ENCODE measurements at places on chromosomes 2 and 18.

DNA sequence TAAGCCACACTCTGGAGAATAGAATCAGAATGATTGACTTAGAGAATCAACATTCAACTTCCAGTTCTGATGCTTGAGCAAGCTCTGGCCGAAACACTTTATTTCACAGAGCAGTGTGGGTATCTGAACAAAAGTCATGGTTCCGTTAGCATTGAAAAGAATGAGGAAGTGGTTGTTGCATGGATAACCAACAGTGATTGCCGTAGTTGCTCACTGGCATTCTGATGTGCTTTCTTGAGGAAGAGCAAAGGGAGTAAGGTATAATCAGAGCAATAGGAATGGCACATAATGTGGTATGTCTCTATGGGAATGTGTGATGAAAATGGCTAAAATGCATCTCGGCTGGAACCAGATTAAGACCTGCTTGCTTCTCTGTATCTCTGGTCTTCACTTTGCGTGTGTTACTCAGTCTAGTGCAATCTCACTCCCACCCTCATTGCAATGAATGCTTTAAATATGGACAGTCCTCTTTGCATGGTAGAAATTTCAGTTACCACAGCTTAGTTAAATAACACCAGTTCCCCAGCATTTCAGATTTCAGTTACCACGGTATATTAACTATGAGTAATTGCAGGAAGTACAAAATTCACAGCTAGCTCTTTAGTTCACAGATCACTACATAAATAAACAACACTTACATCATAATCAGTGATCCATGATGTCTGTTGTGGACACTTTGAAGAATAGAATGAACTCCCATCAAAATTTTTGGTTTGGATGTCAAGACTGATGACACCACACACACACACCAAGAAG, 7.8 kb upstream of the RAB12 start:
- no peak for DNase-seq

GRCh38 chr2:197239434-197239833, 71.1 kb downstream of the ANKRD44 start:
- no peak for DNase-seq

GRCh38 chr2:122077771-122078170, 322.3 kb downstream of the TSN start:
- no peak for DNase-seq

DNA sequence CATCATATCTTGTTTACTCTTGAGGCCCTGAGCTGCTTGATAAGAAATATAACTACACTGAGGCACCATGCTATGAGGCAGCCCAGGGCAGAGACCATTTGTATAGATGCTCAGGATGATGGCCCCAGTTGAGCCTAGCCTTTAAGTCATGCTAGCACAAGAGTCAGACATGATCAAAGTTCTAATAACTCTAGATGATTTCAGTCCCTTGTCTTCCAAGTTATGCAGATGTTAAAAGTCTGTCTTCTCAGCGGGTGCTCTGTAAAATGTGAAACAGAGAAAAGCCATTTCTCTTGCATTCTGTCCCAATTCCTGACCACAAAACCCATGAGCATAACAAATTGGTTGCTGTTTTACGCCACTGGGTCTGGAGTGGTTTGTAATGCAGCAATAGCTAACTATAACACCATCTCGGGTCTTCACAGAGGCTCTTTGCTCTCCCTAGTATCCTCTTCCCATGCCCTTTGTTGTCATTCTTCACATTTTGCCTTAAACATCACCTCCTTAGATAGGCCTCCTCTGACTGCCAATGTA, 49.6 kb downstream of the NXPH2 start:
- DNase-seq: no peak

DNA sequence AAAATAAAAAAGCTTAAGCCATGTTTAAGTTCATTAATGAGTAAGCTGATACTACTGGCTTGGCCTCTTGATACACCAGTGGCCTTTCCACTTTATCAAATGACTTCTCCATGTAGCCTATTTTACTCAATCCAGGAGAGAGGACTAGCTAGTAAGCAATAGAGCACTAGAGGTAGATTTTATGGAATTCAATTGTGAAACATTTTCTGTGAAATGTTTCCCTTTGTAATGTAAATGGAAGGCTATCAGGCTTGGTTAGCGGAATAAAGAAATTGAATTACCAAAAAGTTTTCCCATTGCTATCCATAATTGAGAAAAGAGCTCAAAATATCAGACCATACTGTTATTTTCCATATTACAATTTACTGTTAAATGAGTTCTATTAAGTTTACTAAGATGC, 515.4 kb upstream of the CDH2 start:
- no peak for DNase-seq

DNA sequence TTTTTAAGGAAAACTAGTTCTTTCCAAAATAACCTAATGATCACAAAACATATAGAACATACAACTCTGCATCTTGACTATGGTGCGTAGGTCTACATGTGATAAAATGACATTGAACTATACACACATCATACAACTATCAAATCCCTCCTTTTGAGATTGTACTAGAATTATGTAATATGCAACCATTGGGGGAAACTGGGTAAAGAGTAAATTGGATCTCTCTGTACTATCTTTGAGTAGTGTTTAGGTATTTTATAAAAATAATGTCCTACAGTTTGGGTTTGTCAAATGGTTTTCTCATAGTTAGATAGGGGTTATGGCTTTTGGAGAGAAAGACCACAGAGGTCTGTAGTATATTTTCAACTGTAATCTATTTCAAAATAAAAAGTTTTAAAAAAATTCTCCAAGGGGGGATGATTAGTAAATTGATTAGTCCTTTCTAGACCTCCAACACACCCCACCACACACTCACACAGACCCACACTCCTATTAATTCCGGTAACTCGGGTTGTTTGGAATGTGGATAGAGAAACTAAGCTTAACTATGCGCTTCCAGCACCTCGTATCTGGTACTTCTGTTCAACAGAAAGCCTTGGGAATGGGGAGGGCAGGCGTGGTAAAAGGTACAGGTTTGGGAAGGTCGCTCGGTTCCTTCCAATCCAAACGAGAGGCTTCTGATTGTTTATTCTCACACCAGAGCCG, 695 bp upstream of the BIRC6 start:
- no peak for DNase-seq

DNA sequence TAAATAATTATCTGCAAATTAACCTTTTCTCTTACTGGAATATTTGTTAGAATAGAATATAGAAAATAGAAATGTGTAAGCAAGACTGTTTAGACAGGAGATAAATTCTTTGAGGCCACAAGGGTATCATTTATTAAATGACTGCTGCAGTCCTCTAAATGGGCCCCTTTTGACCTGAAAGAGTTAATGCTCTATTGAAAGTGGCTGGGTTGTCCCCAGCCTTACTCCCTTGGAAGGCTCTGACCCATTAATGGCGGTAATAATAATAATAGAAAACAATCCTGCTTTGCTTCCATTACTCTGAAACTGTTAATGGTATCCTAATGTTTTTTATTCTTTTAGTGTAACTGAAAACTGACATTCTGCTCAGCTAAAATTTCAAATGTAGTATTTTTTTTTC, 398.0 kb upstream of the NRP2 start:
- no peak for DNase-seq

DNA sequence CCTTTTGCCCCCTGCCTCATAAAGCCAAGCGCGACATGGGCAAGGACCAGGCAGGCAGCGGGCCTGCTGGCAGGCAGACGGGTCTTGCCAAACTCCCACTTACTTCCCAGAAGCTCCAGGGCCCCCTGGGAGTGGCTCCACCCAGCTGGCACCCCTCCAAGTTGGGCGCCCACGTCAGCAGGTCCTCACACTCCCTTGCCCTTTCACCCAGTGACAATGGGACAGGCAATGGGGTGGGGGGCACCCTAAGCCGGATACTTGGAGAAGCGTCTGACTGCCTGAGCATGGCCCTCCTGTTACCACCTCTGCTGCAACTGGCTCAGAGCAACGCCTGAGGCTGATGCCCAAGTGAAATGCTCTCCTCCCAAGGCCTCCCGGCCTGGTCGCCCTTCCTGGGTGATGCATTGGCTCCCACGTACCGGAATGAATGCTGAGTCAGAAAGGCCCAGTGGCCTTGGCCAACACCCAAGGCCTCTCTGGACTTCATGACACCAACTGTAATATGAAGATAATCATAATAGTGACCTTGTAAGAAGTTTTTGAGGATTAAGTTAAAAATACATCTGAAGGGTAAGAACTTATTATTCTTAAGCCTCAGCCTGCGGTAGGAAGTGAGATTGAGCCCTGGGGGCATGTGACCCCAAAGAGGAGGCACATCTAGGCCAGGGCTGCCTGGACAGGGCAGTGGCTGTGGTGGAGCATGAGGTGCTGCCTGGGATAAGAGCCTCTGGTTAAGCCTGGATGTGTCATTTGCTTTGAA, 31.6 kb downstream of the KCNK3 start:
- no peak for DNase-seq

GRCh38 chr2:192657362-192657761, 462.6 kb upstream of the TMEFF2 start:
- DNase-seq: no peak

DNA sequence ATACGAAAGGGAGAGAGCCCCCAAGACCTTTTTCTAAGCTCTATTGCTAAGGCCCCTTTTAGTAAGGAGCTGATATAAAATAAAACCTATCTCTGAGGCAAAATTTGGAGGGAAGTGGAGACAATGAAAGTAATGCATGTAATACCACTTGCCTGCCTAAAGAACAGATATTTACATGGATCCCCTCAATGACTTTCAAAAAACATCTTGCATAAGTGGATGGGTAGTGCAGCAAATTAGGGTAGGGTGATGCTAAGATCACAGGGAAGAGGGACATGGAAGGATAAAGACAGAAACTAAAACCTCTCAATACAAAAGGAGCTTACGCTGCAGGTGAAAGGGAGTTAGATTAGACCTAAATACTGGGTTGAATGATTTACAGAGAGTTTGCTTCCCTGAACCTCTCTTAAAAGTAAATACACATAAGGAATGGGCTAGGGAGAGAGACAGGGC, 1.1 kb downstream of the ZNF513 start:
- no peak for DNase-seq
